Activated CD8-positive, alpha-beta T cell treated with anti-CD3 and anti-CD28 coated beads, Interleukin-2, amount 10 ng/mL, durations not matched to agents 7 days and 5 days (primary cell): ENCODE measurements at places on chromosomes 11 and 22. TPM values are rescaled to one million over a fixed set of nuclear protein-coding genes. Genes with fewer than 3 reads are reported as not detected.

The OR51E2 gene
- total RNA-seq: not detected

The GAB4 gene
- not detected for total RNA-seq

DNA sequence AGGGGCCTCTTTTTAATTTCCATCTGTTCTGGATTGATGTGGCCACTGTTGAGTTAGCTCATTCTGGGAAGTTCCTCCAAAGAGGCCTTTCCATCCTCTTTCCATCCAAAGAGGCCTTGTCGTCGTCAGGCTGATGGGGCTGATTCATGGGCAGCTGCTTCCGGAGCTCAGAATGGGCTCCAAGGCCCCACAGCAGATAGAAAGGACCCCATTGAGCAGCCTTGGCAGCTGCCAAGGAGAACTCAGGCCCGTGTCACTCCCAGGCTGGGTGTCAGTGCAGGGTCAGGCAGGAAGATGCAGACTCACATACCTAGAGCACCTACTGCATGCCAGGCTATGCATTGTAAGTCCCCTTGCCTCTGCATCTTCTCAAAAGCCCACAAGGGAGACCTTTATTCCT is 524.1 kb downstream of the MIAT start:
- DNase-seq: no peak

The KDM4D gene
- total RNA-seq: 0.90 TPM

DNA sequence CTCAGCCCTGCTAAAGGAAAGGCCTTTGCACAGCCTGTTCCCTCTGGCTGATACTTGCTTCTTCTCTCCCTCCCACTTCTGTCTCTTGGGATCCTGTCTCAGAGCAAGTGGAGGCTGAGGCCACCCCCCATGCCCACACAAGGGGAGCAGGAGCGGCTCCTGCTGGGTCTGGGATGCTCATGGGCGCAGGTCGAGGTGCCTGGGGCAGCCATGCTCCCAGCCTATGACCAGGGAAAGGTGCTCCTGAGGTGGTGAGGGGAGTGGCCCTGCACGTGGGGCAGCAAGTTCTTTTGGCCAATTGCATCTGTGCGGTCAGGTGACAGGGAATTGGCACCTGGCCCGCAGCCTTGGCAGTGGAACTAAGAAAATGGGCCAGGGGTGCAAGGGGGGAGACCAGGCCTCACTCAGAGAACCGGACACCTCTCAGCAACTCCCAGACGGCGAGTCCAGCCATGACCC is 1.5 kb downstream of the MAPK11 start:
- DNase-seq: no peak

- DNase-seq: no peak
Observed at GRCh38 chr11:119369132-119369925, 12.2 kb downstream of the USP2 start.

GRCh38 chr11:14906578-14906977 is 14.5 kb upstream of the CYP2R1 start:
- DNase-seq: no peak

DNA sequence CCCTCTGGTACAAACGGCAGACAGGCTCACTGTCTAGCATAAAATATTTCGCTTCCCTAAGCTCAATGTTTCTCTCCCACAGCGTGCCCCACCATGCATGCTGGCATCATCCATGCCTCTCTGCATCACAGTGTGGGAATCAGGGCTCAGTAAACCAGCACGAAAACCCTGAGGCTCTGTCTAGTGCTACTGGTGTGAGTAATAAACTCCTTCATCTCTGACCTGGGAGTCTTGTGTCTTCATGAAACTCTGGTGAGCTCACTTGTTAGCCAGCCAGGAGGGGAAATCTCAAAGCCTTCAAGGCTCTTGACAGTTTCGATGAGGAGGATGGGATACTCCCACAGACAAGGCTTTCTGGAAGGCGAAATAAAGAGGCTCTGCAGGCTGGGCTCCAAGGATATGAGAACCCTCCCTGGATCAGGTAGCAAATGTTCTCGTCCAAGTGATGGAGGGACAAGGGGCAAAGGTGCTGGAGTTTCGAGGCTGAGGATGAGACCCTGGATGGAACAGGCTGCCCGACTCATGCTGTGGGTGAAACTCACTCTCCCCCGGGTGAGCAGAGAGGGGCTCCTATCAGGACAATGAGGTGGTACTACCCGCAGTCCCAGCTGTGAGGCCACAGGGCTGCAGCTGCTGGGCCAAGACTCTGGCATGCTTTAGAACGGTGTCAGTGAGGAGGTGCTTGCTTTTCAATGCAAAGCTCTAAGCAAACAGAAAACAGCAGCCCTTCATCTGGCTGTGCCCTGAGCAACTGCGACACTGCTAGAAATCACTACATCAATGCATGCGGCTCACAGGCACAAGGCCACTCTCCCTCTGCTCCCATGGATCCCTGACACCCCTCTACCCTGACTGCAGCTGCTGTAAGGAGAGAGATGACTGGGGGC is 69.3 kb downstream of the SHANK2 start:
- DNase-seq: no peak

DNA sequence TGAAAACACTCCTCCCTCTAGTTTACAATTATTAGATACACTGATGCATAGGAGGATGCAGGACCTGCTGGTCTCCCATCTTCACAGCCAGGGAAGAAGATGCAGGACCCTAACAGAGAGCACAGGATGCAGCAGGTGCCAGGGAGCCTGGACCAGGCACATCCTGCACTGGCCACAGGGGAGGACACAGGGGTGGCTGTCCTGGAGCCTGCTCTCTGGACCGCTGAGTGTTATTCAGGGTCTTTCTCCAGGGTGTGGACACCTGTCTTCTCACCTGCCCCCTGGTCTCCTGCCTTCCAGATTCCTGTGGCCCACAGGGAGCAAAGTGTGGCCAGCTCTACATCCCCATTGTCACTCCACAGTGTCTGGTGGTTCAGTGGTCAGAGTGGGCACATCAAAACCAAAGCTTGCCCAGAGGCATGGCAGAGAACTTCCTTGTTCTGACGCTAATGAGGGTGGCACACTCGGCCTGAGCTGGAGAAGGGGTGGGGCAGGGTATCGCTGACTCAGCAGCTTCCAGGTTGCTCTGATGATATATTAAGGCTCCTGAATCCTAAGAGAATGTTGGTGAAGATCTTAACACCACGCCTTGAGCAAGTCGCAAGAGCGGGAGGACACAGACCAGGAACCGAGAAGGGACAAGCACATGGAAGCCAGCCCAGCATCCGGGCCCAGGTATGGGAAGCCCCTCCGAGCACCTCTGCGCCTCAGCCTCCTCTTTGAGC is at the start of gene APOBEC3A:
Gene APOBEC3A (plus strand): TSS at position 564 of the 725 bp plus-strand sequence. CDS start 83 bp downstream, at position 647.
- DNase-seq: no peak

- no peak for DNase-seq
Observed at GRCh38 chr22:40015358-40015976, 20.7 kb downstream of the FAM83F start.

DNA sequence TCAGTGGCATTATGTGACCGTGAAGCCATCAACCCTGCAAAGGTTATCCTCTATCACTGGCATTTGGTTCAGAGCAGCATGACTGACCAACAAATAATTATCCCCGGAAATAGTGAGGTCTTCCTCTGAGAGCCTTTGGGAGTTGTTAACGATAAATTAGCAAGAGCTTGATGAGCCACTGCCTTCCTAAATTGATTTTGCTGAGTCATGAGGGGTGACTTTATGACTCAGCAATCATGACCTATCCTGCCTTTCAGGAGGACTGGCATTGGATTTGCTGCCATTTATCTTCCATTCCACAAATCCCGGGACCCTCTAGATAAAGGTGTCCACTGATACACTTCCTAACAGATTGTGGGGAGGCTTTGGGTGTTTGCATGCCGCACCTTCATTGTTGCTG is 80.8 kb upstream of the MTNR1B start:
- no peak for DNase-seq

- peak; percentile 53 for DNase-seq
Observed at GRCh38 chr11:125123947-125124617, 12.7 kb upstream of the TMEM218 start.

GRCh38 chr22:42696331-42696967 is 24.2 kb downstream of the A4GALT start:
- no peak for DNase-seq

GRCh38 chr11:108322666-108323065 is 99.8 kb downstream of the ATM start:
- DNase-seq: no peak

The TMEM191B gene
- not detected for total RNA-seq

- DNase-seq: no peak
Observed at GRCh38 chr22:24417200-24417599, 10.2 kb upstream of the ADORA2A start.
